ENCODE measurements at places on chromosomes 3 and 15.

GRCh38 chr15:71529361-71529760, 281.0 kb upstream of the NR2E3 start:
- no peak for DNase-seq

GRCh38 chr3:111720681-111721380, 125.7 kb upstream of the ZBED2 start:
- DNase-seq: no peak

- no peak for DNase-seq
Observed at GRCh38 chr3:89042236-89042835, 65.1 kb upstream of the EPHA3 start.

- no peak for DNase-seq
Observed at GRCh38 chr15:36130641-36131310, 448.6 kb upstream of the CDIN1 start.

GRCh38 chr3:31251083-31251482, 281.6 kb upstream of the STT3B start:
- DNase-seq: no peak

DNA sequence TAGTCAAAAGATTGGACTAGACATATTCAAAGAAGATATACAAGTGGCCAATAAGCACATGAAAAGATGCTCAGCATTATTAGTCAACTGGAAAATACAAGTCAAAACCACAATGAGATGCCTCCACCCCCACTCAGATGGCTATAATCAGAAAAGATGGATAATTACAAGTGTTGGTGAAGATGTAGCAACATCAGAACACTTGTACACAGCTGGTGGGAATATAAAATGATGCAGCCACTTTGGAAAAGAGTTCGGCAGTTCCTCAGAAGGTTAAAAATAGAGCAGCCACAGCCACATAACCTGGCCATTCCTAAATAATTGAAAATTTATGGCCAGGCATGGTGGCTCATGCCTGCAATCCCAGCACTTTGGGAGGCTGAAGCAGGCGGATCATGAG, 38.4 kb downstream of the HEG1 start:
- no peak for DNase-seq

GRCh38 chr15:71591057-71591456, 219.3 kb upstream of the NR2E3 start:
- DNase-seq: no peak

DNA sequence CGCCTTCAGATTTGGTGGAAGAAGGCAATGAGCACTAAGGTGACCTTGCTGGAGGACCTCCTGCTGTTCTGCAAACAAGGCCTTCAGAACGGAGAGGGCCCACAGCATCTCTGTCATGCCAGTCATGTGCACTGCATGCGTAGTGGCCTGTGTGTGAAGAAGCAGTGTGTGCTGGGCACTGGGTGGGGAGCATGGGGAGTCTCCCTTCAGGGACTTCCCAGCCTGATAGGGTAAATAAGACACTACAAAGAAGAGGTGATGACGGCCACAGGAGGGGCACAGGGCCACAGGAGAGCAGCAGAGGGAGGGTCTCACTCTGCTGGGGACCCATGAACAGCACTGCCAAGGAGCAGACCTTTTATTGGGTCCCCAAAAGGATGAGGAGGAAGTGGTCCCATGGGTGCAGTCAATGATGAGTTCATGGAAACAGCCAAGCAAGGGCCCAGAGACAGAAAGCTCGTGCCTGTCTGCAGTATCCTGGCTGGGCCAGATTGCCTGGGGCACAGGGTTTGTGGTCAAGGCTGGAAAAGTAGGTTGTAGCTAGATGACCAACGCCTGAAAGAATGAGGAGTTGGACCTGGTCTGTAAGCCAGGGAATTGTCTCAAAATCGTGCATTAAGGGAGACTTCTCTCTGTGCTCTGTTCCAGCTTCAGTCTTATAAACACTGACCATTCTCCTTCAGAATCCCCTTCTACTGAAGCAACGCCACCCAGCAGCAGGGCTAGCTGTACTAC, 67.8 kb upstream of the SEC61A1 start:
- no peak for DNase-seq

DNA sequence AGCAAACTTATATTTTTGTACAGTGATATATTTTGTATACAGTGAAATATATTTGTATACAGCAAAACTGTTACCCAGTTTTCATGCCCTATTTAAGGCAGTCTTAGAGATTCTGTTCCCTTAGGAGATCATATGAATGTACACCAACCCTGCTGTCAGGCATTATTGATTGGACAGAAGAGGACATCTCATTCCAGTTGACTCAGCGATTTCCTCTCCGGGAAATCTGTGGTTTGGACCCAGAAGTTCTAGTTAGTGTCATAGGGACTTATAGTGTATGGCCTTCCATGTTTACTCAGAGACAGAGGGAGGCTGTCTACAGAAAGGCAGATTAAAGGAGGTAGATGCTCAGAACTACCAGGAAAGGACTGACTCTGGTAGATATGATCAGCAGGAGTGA, 318.8 kb upstream of the KCNMB2 start:
- no peak for DNase-seq
